ENCODE measurements at places on chromosomes 6 and 20.

- no peak for DNase-seq
Measured at GRCh38 chr6:88566746-88567534, 396.5 kb downstream of the RNGTT start.

- DNase-seq: no peak
Measured at GRCh38 chr20:53159160-53159559, 187.0 kb downstream of the TSHZ2 start.

GRCh38 chr6:97215157-97215769 is 67.8 kb downstream of the MMS22L start:
- DNase-seq: no peak

DNA sequence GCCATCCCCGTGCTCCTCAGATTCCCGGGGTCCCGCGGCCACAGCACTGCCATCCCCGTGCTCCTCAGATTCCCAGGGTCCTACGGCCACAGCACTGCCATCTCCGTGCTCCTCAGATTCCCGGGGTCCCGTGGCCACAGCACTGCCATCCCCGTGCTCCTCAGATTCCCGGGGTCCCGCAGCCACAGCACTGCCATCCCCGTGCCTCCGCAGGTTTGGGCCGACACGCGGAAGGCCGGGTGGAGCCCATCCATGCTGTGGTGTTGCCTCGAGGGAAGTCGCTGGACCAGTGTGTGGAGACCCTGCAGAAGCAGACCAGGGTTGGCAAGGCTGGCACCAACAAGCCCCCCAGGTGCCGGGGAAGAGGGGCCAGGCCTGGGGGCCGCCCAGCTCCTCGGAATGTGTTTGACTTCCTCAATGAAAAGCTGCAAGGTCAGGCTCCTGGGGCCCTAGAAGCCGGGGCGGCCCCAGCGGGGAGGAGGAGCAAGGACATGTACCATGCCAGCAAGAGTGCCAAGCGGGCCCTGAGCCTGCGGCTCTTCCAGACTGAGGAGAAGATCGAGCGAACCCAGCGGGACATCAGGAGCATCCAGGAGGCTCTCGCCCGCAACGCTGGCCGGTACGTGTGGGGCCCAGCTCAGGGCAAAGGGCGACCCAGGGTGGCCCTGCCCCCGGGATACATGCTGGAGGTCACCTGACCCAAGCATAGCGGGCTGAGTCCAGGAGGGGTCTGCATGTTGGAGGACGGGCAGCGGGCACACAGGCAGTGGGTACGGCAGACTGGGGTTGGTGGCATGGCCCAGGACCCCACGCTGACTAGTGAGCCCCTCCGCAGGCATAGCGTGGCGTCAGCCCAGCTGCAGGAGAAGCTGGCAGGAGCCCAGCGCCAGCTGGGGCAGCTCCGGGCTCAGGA is 1.3 kb upstream of the LIME1 start:
- DNase-seq: no peak

DNA sequence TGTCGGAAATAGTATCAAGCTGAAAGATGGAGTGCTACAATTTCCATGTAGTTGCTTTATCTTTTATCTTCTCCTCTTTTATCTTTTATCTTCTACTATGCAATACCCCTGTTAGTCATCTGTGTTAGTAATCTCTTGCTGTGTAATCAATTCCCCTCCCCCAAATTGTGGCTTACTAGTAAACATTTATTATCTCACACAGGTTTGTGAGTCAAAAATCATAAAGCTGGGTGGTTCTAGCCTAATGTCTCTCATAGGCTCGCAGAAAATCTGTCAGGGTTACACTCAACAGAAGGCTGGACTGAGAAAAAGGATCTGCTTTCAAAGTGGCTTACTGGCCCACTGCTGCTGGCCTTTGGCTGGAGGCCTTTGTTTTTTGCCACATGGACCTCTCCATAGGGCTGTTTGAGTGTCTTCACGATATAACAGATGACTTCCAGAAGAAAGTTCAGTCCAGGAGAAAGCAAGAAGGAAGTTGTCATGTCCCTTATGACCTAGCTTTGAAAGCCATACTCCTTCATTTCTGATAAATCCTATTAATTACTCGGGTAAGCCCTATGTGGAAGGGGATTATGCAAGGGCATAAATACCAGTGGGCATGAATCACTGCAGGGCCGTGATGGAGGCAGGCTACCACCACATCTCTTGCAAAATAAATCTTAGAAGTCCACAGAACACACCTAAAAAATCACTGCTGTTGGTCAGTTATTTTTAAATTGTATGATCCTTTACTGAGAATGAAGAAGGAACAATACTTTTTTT is 24.5 kb upstream of the PTCHD4 start:
- DNase-seq: no peak
